NCI-H2029 treated with DMSO at 0.1 percent for 48 hours (cell line): ENCODE measurements at places on chromosomes 1 and 21.

DNA sequence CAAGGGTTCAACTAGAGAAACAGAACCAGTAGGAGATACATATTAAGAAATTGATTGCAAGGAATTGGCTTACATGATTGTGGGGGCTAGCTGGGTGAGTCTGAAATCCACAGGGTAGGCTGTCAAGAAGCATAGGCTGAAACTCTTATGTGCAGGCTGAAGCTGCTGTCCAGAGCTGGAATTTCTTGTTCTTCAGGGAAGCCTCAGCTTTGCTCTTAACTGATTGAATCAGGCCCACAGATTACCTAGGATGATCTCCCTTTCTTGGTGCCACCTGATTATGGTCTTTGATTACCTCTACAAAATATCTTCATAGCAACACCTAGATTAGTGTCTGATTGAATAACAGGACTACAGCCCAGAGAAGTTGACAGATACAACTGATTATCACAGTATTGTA is 22.5 kb upstream of the FRRS1 start:
- no peak for DNase-seq

GRCh38 chr1:183131166-183131565 is 54.9 kb upstream of the LAMC2 start:
- DNase-seq, result no peak

DNA sequence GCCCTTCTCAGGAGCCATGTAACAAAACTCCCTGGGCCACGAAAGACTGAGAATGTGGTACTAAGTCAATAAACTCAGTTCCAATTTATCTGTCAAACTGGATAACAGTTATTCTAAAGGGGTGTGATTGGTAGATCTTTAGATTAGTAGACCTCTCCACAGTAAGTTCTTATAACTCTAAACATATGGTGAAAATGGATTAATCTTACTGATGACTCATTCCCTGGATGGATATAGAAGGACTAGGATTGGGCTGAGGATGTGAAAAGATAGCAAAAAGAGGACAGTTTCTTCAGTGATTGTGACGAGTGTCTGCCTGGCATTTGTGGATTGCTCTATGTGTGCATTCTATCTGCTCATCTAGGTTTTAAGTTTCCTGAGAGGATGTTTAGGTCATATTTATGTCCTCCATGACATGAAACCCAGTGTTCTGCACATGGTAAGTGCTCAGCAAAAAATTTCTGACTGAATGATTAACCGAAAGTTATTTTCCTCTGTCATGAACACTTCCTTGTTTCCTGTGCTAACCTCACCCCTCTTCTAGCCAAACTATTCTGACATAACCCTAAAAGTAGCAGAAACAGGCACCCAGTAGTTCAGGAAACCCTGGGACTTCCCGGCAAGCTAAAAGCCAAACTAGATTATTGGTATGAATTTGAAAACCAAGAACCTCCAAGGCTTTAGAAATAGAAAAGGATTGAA is 397.5 kb upstream of the PLXNA2 start:
- no peak for DNase-seq

DNA sequence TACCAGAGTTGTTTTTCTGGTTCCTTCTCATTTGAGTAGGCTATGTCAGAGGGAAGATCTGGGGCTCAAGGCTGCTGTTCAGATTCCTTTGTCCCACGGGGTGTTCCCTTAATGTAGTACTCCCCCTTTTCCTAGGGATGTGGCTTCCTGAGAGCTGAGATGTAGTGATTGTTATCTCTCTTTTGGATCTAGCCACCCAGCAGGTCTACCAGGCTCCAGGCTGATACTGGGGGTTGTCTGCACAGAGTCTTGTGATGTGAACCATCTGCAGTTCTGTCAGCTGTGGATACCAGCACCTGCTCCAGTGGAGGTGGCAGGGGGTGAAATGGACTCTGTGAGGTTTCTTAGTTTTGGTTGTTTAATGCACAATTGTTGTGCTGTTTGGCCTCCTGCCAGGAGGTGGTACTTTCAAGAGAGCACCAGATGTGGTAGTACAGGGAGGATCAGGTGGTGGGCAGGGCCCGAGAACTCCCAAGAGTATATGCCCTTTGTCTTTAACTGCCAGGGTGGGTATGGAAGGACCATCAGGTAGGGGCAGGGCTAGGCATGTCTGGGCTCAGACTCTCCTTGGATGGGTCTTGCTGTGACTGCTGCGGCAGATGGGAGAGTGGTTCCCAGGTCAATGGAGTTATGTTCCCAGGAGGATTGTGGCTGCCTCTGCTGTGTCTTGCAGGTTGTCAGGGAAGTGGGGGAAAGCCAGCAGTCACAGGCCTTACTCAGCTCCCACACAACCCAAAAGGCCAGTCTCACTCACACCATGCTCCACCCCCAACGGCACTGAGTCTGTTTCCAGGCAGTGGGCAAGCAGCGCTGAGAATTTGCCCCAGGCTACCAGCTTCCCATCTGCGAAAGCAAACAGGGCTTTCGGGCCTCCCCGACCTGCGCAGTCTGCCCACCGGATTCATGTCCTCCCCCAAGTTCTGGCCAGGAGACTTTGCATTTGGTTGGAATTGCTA is 64.2 kb downstream of the SERINC2 start:
- no peak for DNase-seq

DNA sequence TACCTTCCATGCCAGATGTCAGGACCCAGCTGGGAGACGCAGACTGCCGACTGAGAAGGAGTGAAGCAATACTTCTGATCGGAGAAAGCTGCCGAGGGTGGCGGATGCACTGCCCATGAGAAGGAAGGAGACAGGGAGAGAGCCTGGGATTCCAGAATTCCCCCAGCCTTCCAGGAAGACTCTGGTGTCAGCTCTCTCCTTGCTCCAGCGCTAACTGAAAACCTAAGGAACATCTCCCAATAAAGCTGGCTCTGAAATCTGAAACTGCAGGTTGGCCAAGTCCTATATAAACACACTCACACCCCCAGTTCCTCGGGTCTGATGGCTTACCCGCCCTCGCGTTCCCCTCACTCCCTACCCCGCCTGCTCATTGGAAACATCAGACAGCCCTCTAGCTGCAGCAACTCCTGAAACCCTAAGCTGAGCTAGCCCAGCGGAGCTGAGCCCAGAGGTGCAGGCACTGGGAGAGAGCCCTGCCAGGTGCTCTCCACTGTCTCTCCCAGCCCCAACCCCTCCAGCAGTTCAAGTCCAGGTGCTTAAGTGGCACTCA is 52.3 kb downstream of the PLEKHA6 start:
- DNase-seq, result peak; percentile 76

GRCh38 chr1:21665711-21666575 is 3.2 kb downstream of the RAP1GAP start:
- DNase-seq, result no peak

GRCh38 chr1:84208935-84209334 is 64.9 kb downstream of the PRKACB start:
- no peak for DNase-seq
